Mesendoderm (in vitro differentiated cells): ENCODE measurements at places on chromosomes 2 and 18.

DNA sequence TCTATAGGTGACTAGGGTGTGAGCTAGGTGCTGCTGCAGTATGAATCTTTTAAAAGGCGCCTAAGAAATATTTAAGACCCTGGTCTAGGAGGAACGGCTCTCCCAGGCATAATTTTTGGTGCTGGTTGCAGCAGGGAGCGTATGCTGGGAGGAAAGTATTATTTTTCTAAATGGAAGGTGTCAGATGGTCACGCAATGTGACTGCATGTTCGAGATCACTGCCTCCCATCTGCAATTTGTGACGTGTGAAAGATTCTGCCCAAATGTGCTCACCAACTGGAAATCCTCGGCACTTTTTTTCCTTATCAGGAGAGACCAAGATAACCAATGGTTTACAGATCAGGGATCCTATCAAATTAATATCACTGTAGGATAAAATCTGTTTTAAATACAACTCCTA is 95.6 kb upstream of the KLHL14 start:
- peak; percentile 31 for DNase-seq

DNA sequence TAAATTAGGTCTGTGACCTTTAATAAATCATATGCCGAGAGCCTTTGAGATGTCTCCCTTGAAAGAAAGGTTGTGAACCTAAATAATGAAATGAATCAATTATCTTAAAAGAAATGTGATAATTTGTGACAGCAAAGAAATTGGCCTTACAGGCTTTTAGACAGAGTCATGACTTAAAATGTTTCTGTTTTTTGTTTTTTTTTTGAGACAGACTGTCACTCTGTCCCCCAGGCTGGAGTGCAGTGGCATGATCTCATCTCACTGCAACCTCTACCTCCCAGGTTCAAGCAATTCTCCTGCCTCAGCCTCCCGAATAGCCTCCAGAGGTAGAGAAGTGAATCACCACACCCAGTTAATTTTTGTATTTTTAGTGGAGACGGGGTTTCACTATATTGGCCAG is 898.0 kb downstream of the CNTNAP5 start:
- no peak for DNase-seq

DNA sequence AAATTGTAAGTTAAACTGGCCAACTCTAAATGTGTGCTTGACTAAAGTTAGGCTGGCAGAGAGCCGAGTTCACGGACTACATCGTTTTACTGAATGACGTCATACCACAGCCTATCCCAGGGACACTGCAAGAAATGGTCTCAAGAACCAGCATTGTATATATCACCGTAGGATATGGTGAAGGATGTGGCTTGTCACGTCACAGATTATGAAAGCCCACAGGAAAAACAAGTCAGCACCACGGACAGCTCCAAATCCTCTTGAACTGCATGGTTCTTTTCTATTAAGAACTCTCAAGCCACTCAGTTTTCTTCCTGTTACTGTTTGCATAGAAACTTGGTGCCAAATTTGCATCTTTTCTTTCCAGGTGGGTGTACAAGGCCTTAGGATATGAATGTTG is 85.1 kb upstream of the ACAA2 start:
- peak; percentile 75 for DNase-seq

GRCh38 chr18:9053814-9054213 is 48.7 kb upstream of the NDUFV2 start:
- no peak for DNase-seq

DNA sequence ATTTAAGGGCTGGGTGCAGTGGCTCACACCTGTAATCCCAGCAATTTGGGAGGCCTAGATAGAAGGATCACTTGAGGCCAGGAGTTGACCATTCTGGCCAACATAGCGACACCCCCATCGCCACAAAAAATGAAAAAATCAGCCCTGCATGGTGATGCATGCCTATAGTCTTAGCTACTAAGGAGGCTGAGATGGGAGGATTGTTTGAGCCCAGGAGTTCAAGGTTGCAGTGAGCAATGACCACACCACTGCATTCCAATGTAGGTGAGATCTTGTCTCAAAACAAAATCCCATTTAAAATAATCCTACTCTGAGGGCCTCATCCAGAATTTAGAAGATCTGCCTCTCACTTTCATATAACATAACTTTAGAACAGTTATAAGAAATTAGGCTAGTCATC is 2.7 kb upstream of the SERTAD2 start:
- no peak for DNase-seq

DNA sequence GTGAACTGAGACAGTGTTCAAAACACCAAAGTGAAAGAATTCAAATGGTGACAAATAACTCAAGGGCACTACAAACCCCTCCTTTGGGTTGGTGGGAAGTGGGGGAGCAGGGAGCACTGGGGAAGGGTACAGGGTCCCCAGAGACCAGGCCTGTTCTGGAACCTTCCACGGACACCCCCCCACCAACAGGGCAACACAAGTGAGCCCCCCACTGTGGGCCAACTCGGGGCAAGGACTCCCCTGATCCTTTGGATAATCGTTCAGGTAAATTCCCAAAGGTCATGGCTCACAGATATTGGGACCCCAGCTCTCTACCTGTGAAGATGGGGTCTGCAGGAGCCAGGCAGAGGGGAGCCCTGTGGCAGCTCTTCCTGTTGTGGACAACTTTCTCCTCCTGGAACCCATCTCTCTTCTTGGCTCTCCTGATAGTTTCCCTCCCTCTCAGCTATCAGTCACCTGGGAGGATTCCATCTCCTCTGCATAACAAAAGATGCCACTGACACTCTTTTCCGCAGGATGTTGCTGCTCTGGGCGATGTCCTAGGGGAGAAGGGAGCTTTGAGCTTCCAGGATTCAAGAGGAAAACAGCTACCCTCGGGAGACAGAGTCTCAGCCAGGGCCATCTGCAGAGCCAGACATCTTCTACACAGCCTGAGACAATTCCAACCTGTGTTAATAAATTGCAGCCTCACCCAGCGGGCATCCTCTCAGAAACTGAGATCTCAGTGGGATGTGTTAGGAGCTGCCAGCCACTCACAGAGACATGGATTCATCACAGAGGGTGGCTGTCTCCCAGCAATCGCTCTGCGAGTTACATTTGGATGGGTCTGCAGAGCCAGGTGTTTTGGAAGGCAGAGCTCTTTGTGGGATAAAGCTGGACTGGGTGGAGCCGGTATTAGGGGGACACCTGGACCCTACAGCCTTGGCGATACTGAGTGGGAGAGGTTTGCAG is 35.4 kb downstream of the MBP start:
- DNase-seq, result peak; percentile 89

DNA sequence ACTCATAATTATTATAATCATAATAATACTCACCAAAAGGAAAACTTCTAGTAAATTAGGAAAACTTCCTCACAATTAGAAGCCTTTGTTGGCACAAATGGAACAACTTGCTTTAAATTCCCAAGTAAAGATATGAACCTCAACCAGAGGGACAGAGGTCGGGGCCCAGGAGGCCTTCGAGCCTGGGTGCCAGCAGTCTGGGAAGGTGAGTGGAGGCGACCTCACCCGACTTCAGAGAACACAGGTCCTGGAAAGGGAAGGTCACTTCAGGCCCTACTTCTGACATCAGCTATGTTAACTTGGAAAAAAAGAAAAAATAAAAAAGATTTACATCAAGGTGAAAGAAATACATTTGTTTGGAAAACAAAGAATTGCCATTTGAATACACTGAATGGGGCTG is 350.0 kb upstream of the MYT1L start:
- no peak for DNase-seq
